ENCODE measurements at places on chromosomes 16 and 17. TPM values are rescaled to one million over a fixed set of nuclear protein-coding genes. Genes with fewer than 3 reads are reported as not detected.

TNFAIP1 gene
- total RNA-seq, result 111 TPM

HAS3 gene
- 0.42 TPM for total RNA-seq

SOCS1 gene
- total RNA-seq, result 11.1 TPM

- peak overlapping the region; percentile 49 for H3K4me3 ChIP-seq
- H3K27me3 ChIP-seq, result peaks cover 10% of the 10 kb centered on the region
- H3K36me3 ChIP-seq, result no peaks in the 10 kb centered on the region
- no peak for DNase-seq
- H3K27ac ChIP-seq, result no peak overlapping the region
These were observed 863 bp upstream of the UTS2R start for GRCh38 chr17:82370471-82371332.

- H3K4me1 ChIP-seq, result no peaks in the 10 kb centered on the region
- H3K27me3 ChIP-seq, result peaks cover 6% of the 10 kb centered on the region
- no peak overlapping the region for H3K27ac ChIP-seq
- no peak for DNase-seq
- no peak overlapping the region for H3K4me3 ChIP-seq
- no peaks in the 10 kb centered on the region for H3K36me3 ChIP-seq
These were observed 8.7 kb upstream of the CAVIN1 start for GRCh38 chr17:42431758-42432161.

- peak overlapping the region; percentile 25 for H3K4me3 ChIP-seq
- H3K27ac ChIP-seq, result peak overlapping the region; percentile 96
- peaks cover 17% of the 10 kb centered on the region for H3K27me3 ChIP-seq
These were observed 101.8 kb upstream of the CCL1 start for GRCh38 chr17:34464812-34465211.

DNA sequence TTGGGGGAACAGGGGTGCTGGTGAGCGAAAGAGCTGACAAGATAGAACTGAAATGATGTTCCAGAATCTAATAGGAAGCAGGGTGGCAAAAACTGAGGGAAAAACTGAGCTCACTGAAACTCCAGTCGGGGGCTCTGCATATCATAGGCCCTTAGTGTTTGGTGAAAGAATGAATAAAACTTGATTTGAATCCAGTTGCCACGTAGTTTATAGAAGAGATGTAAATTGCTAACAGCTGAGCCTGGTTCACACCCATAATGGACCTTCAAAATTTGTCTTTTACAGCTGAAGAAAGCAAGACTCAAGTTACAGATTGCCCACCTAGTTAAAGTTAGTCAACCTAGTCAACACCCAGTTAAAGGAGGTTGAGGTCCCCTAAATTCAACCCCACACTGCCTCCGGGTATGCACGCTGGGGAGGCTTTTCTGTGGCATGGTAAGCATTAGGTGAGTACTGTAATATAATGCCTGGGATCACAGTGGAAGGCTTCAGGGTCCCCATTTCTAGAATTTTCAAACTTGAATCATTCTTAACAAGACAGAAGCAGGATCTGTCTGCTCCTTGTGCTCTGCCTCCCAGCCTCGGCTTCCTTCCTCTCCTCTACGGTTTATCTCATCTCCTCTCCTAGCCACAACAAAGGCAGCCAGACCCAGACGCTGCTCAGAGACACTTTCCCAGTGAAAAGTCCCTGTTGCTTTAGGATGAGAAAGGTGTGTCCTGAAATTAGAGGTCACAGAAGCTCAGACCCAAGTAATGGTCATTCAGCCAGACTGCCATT is 26.9 kb upstream of the SUPT4H1 start:
- peaks cover 5% of the 10 kb centered on the region for H3K4me1 ChIP-seq
- H3K27me3 ChIP-seq, result no peaks in the 10 kb centered on the region
- no peak overlapping the region for H3K27ac ChIP-seq
- H3K36me3 ChIP-seq, result no peaks in the 10 kb centered on the region

- no peak for DNase-seq
- H3K27ac ChIP-seq, result no peak overlapping the region
- peaks cover 5% of the 10 kb centered on the region for H3K4me1 ChIP-seq
- H3K27me3 ChIP-seq, result no peaks in the 10 kb centered on the region
- no peak overlapping the region for H3K4me3 ChIP-seq
These were observed 10.2 kb upstream of the GGA2 start for GRCh38 chr16:23520500-23520899.
